Stimulated activated memory B cell treated with anti-CD40 and anti-IgM and Interleukin-4, amounts not matched to agents 10 μg/mL and 1 μg/mL and 100 μg/mL, for 72 hours (primary cell): ENCODE measurements at places on chromosomes 16 and 17.

- no peak for ATAC-seq
These were observed 1.6 kb upstream of the LDAF1 start for GRCh38 chr16:21156767-21157467.

DNA sequence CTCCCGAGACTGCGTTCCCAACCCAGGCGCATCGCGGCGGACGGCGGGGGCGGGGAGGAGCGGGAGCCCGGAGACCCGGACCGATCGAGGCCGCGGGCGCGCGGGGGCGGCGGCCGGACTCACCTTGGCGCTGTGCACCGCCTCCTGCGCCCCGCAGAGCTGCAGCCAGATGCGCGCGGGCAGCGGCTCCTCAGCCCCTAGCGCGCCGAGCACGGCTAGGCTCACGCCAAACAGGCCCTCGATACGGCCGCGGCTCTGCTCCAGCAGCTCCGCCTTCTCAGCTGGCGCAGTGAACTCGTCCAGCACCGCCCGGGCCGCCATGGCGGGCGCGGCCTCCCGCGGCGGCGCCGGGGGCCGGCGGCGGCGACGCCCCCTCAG, 339 bp downstream of the N4BP1 start:
- ATAC-seq, result peak; percentile 83

DNA sequence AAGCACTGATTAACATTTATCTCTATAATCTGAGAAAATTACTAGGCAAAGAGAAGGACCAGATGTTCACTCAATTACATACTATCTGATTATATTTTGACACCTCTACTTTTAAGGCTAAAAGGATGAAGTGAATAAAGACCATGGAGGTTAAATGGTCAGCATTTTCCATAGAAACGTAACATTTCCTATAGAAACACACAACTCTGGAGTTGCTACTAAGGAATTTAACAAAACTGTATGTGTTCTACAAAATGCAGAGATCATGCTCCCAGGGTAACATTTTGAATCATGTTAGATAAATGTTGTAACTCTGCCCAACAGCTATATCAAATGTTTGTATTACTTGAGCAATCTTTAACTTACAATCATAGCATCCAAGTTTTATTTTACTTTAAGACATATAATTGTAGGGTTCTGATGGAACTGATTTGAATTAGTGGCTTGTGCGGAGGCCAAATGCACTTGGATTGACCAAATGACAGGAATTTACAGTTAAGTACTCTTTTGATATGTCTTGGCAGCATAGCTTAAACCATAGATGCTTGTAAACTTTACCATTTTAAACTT, 97.7 kb downstream of the RPGRIP1L start:
- no peak for ATAC-seq

DNA sequence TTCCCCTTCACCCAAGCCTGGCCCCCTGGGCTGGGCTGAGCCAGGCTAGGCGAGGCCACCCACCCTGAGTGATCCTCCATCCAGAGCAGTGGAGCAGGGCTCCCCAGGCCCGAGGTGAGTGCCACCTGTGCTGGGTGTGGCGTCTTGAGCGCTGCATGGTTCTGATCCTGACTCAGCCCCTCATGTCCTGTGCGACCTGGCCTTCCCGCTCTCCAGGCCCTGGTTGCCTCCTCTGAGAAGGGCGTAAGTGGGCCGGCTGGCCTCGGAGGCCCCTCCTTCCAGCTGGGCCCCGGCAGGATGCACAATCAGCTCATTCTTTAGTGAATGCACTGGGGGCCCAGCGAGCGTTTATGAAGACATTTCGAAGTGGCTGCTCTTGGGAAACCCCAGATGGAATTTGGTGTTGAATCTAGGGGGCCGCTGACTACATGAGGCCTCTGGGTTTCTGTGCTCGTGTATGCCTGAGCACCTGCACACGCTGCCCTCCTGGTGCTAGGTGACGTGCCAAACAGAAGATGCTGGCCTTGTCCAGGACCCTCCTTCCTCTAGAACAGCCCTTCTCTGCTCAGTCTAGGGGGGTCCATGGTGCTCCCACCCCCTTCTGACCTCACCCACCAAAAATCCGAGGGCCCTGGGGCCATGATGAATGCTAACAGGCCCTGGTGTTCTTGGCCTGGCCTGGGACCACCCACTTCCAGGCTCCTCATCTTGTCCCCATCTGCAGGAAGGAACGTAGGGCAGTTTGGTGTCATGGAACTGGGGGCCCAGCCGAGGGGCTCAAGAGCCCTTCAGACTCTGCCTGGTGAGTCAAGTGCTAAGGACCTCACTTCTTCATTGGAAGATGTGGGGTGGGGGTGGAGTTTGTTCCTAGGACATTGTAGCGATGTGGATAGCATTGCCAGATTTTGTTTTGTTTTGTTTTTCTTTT, 3.6 kb upstream of the TMEM92 start:
- peak; percentile 18 for ATAC-seq

- no peak for ATAC-seq
These were observed 35.9 kb upstream of the ACSM2B start for GRCh38 chr16:20611975-20612481.

DNA sequence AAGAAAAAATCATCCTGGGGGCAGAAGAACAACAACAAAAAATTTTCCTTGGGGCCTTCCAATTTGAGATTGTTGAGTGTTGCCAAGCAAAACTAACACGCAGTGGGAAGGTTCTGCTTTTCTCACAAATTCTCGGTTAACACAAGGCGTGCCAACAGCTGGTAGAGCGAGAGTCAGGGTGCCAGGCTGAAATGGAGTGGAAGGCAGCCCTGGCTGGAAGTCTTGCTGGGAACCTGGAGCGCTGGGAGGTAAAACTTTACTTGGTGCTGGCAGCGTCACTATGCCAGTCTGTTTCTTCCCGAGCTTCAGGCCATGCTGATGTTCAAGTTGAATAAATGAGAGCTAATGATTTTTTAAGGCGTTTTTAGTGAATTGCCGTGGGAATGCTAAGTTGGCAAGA, 189.4 kb downstream of the WWOX start:
- ATAC-seq, result no peak

DNA sequence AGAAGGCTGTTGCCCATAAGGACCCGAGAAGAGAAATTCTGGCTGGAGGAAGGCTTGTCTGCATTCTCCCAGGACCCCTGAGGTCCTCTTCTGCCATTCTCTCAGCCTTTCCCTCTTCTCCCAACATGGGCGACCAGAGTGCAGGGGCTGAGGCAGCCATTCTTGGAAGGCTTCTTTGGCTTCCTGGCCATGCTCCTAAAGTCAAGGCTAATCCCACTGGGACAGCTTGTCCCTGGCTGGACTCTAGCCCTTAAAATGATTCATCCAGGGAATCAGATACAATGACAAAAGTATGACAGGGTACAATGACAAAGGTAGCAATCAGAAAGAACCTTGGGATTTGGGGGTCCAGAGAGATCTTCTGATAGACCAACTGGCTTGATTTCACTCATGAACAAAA, 26.8 kb downstream of the SRL start:
- no peak for ATAC-seq

GRCh38 chr16:89893642-89894548, 20.5 kb downstream of the TCF25 start:
- no peak for ATAC-seq

DNA sequence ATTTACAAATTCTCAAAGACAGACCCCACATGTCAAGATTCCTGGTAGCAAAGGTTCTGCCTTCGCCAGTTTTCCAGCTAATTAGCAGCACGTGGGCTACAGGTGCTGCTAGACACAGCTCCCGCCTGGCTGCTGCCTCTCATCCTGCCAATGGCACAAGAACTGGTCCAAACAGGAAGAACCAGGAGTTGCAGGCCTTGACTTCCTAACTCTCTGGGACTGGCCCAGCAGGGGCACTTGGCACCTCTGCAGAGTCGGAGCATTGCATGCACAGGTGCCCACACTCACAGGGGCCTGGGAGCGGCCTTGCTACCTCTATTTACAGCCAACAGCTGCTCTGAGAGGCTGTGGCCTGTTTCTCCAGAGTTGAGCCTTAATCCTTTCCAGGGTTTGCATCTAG, 39.6 kb downstream of the TK2 start:
- no peak for ATAC-seq

- peak; percentile 71 for ATAC-seq
These were observed 761 bp downstream of the GAN start for GRCh38 chr16:81315271-81316175.
